ENCODE measurements at places on chromosomes 7 and 10.
A peak's percentile ranks its signal among the peaks of the same experiment; 100 is the strongest.

GRCh38 chr7:3112479-3113134, 68.9 kb upstream of the CARD11 start:
- no peak for DNase-seq

DNA sequence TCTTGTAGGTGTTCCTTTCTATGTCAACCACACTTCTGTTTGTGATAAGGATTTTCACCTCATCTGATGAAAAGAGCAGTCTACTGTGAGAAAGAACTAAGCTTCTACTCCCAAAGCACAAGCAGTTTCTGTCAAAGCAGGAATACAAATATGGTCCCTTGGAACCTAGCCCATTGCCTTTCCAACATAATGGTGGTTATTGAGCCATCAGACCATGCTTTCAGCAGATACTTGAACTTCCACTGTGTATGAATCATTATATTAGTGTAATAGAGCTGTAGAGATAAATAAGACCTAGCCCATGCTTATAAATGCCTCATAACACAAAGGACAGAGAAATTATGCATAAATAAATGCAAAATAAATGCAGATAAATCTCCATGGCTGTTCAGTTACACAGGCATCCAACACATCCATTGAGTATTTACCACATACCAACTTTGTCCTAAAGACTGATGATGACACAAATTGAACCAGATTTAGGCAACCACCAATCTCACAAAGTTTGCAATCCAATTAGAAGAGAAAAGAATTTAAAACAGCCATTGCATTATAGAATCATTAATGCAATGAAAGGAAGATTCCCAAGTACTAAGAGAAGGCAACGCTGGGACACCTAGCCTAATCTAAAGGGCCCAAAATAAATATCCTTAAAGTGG, 729.4 kb upstream of the C7orf33 start:
- DNase-seq: no peak

DNA sequence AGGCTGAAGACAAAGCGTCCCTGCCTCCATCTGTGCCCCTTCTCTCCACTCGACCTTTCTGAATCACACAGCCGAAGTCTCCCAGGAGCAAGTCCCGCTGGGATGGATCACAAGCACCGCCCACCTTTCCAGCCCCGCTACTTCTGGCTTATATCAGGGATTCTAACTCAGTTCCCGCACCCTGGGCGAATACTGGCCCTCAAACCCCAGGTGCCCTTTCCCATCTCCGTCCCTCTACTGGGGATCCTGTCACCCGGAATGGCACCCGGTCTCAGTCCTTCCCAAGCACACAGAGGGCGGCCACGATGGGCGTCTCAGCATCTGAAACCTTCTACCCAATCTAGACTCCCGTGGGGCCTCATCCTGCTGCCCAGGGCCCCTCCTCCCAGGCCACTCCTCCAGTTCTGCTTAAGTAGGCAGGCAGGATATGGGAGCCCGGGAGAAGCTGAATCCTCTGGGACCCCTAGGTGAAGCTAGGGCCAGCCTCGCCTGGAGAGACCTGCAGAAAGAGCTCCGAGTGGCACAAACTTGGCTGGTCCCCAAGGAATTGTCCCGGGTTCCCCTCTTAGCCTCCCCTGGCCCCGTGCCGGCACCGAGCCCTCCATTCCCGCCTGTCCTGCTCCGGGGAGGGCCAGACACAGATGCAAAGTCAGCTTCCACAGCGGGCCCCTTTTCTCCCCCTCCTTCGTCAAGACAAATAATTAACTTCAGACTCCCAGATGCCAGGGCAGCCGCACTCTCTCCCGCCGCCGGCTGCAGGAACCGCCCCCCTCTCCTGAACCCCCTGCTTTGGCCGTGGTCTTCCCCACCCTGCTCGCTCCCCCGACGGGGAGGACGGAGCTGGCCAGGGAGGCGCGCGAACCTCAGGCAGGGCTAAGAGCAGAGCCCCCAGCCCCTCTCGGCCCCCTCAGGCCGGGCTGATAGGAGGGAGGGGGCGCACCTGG, 612 bp downstream of the KCP start:
- DNase-seq: no peak

DNA sequence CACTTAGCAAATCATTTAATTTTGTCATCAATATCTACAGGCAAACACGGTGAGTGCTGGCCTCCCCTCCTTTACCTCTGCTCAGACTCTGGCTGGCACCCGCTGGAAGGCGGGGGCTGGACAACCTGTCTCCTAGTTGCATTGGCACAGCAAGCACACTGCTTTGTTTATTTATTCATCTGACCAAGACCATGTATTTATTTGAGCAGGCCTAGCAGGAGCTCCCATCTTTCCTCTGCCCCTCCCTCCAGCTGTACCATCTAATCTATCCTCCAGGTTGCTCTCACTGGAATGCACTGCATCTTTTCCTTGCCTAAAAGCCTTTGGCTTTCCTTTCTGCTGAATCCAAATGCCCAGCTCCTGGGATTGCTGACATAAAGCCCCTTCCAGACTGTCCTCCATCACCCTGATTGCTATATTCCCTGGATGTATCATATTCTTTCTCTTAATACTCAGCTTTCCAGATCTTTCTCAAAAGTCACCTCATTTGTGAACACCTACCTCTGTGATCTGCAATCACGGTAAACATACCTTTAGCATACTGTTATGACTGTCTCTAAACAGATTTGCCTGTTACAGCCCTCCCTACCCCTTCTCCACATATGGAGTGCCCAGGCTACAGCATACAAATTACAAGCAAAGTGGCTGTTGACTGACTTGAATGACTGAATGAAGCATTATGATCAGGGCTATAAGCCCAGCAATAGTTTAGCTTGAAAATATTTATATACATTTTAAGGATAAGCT, 9.6 kb downstream of the ELMO1 start:
- DNase-seq: no peak

DNA sequence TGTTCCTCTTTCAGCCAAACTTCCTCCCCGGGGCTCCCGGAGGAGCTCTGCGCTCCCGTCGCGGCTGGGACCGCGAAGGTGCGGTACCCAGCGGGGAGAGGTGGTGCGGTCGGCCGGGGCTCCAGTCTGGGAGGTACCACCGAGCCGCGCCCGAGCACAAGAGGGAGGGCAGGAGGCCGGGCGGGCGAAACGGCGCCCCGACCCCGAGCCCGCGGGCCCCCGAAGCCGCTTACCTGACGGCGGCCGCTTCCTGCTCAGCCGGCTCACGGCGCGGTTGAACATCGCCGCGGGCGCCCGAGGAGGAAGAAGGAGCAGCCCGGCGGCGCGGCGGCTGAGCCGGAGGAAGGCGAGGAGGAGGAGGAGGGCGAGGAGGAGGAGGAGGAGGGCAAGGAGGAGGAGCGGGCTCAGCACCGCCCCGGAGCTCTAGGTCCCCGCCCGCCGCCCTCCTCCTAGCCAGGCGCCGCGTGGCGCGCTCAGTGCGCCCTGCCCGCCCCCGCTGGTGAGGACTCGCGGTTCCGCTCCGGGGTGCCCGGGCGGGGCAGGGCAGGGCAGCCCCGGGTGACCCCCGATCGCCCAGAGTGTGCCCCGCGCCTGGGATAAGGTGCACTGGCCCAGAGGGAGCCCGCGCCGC, at the start of gene RGS10:
TSS of gene RGS10 (minus strand) at position 363 of the 631 bp plus-strand sequence. CDS start at position 282, 81 bp downstream.
- peak; percentile 74 for DNase-seq

GRCh38 chr7:19982841-19983835, 209.7 kb upstream of the TMEM196 start:
- peak; percentile 67 for DNase-seq

- DNase-seq: no peak
Measured at GRCh38 chr10:100303724-100304319, 17.3 kb upstream of the BLOC1S2 start.

DNA sequence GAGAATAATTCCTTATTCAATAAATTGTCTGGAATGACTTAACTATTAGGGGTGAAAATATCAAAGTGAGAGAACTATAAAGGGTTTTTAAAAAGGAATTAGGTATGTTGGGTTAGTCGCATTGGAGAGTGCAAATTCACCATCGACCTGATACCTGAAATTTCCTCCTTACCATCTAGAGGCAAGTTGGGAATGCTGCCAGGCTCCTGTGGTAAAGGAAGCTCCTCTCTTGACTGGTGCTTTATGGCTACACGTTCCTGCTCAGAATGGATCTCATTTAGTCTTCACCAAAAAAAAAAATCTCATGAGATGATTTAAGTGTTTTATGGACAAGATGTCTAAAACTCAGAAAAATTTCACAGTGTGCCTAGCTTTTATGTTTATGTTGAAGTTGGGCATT, 129.8 kb downstream of the EGFR start:
- no peak for DNase-seq

DNA sequence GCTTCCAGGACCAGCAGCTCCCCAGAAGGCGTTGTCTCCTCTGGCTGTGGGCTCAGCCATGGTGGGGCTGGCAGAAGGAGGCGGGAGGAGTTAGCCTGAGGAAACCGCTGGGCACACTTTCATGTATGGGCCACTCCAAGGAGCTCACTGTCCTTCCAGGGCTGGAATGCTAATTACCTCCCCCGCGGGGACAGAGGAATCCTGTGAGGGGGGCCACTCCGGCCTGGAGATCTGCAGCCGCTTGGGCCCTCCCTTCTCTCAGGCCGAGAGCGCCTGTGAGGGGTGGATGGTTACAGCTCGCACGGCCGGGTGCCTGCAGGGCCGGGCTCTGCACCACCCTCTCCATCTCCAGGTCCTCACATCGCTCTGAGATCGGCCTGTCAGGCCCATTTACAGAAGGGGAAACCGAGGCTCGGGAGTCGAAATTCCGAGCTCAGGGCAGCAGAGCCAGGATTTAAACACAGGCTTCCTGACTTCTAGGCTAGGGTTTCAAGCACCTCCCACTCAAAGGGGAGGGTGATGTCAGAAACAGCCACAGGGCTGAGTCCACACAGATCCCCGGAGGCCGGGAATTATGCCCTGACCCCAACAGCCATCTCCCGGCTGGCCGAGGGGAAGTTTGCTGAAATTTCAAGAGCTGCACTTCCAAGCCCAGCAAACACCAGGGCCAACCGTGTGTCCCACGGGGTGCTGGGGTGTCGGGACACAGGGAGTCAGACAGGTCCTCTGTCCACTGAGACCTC, 59.1 kb downstream of the PDGFA start:
- no peak for DNase-seq

- no peak for DNase-seq
Measured at GRCh38 chr10:65196111-65196510, 1674.9 kb downstream of the REEP3 start.

DNA sequence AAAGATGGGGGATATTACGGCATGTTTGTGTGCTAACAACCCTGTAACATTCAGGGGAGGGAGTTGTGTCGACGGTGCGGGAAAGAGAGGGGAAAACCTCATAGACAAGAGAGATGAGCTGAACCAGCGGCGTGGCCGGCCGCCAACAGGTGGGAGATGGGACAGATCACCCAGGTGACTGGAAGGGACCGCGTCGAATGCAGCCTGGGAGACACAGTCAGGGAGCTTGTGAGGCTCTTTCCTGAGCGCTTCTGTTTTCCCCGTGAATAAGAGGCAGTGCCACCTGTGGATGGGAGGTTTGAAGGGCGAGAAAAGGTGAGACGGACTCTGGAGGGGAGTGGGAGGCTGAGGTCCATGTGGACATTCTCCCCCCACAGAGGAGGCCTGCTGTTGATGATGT, 9.9 kb upstream of the PRKAG2 start:
- DNase-seq: no peak

DNA sequence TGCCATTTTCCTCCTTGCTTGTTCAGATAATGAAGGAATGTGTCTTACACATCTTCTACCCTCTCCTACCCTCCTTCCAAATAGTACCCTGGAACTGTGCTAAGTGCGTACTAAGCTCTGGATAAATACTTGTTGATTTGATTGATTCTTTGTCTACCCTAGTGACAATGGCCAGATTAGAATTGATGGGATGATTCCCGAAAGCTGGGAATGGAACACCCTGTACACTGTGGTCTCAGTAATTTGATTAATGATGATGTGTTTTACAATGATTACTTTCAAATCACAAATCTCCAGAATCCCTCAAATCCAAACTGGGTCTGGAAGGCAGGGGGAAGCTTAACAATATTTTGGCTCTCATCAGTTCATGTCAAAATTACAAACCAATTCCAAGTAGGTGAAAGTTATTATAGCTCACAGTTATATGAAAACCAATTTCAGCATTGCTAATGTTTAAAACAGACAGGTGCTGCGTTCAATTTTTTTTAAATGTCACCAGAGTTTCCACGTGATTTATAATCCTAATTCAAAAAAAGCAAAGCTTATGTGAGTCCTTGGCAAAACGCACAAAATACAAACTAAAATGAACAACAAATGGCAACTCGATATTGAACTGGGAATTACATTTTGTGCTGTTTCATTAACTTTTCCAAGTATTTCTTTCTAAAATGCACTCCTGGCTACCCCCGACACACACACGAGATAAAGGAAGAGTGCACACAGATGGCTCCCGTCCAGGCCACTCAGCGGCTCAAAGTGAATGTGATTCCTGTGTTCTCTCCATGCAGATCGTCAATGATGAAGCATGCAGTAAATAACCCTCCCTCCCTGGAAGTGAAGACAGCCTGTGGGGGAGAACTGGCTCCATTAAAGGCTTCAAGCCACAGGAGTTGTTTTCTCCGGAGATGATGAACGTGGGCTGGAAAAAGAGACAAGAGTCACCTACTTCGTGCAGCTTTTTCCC, 21.7 kb upstream of the ADRB1 start:
- DNase-seq: peak; percentile 37

DNA sequence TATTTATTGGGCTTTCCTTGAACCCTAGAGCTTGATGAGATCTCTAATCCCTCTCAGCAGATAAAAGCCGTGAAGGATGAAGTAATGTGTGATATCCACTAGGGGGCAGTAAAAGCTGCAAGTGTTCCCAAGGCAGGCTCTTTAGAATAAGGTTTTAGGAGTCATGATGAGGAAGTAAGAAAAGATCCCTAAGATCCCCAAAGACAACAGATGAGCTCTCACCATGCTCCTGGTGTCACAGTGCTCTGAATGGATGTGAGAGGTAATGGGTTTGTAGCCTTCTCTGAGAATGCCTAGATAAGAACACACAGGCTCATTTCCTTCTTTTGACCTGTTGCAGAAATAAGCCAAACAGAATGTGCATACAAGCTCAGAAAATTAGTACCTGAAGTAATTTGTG, 70.4 kb upstream of the ITPRID1 start:
- no peak for DNase-seq

- no peak for DNase-seq
Measured at GRCh38 chr7:123751821-123752220, 3.0 kb upstream of the WASL start.

- no peak for DNase-seq
Measured at GRCh38 chr10:93991114-93991513, 2.6 kb upstream of the PLCE1 start.
